ENCODE measurements at places on chromosomes 7 and 10.

- no peak for DNase-seq
Measured at GRCh38 chr10:29246449-29246848, 42.4 kb upstream of the LYZL1 start.

GRCh38 chr7:139116999-139117398 is 7.5 kb upstream of the ZC3HAV1 start:
- DNase-seq = peak; percentile 53

- DNase-seq = peak; percentile 15
Measured at GRCh38 chr7:111953611-111954010, 252.6 kb downstream of the DOCK4 start.

DNA sequence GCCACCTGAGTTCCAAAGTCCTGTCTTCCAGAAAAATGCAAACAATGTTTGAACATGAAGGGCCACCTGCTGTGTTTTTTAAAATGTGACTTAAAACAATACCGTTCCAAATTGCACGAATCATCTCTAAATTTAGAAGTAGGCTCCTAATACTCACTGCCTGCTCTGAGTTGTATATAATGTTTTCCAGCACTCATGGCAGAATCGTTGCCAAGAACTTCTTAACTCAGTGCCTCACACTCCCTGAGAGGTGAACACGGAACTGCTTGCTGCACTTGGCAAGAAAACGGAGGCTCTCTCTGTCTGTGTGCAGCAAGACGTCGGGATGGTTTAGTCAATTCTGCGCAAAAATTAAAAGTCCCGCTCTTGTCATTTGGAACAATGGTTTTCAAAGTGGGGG is 757.3 kb upstream of the AUTS2 start:
- DNase-seq = no peak

DNA sequence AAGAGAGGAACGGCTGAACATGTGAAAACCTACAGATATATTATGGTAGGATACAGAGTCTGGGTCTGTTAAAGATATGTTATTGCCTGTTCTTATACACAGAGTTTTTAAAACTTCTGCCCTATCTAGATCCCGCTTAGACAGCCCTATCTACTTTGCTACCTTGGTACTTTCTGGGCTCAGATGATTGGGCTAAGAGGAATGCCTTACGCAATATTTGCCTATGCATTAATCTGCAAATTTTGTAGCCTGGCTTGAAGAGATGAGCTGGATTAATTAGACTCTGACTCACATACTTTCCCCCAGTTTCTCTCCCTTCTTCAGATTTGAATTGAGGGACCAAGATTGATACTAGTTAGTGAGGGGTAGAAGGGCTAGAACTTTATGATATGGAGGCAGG is 33.6 kb upstream of the A1CF start:
- DNase-seq = no peak

GRCh38 chr10:2335626-2336025 is 598.3 kb upstream of the ADARB2 start:
- DNase-seq = no peak

- no peak for DNase-seq
Measured at GRCh38 chr7:19203686-19204085, 58.5 kb upstream of the FERD3L start.

DNA sequence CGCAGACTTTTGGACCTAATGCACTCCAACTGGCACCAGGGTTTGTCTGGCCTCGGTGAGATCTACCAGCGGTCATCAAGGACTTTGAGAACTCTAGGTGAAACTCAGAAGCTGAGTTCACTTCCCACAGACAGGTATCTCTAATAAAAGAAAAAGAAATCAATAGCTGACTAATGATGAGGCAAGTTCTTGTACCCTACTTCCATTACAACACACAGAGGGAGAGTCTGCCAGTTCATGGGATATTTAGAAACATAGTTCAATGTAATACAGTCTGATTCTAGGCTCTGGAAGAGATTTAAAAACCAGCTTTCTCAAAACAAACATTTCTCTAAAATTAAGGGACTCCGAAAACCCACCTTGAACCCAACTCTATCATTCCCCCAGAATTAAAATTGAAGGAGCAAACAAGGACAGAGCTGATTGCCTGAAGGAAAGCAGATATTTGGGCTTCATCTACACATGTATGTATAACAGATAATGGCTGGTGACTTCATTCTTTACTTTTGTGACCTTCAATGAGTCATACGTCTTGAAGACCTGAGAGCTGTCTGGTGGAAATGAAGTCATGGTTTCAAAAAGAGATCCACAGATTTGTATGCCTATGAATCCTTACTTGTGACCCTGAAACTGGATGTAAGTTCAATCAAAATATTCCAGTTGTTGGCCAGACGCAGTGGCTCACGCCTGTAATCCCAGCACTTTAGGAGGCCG is 2.7 kb upstream of the PNLIPRP1 start:
- DNase-seq = no peak

DNA sequence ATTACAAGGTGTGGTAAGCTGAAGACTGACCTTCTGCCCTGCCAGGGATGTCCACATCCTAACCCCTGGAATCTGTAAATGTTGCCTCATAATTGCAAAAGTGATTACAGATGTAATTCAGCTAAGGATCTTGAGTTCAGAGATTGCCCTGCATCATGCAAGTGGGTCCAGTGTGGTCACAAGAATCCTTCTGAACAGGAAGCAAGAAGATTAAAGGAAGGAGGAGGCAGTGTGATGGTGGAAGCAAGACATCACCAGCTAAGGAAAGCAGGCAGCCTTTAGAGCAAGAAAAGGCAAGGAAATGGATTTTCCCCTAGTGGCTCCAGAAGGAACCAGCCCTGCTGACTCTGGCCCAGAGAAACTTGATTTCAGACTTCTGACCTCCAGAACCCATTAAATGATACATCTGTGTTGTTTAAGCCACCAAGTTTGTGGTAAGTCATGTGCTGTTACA is 78.1 kb downstream of the USP6NL start:
- DNase-seq = no peak

Data from NCI-H2029 (cell line).